Motor neuron (in vitro differentiated cells): ENCODE measurements at places on chromosomes 5 and 9.

GRCh38 chr9:5764130-5764868 is 68.6 kb downstream of the ERMP1 start:
- ATAC-seq: no peak

- ATAC-seq: no peak
Measured at GRCh38 chr5:11898-12297, 80.1 kb upstream of the PLEKHG4B start.

DNA sequence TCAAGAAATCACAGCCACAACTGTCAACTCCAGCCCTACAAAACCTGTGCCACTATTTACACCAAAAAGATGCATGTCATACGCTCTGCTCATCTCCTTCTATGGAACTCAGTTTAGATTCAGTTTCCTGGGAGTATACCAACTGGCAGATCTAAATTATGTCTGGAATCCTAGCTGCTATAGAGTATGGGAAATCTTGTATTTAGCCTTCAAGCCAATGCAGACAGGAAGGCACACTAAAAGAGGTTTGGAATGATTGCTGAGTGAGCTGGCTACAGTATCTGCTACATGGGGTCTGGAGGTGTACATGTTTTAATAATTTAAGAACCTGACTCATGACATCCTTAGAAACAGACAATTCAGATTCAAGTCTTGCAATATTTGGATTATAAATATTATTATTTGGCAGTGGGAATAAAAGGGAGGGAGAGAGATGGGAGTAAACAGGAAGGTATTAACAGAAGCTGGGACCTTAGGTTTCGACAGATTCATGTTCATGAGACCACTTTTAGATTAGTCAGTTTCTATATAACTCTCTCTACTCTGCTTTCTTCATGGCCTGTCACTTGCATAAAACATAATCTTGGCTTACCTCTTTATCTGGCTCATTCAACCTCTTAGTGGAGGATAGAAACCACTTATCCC is 178.8 kb upstream of the HAPLN1 start:
- ATAC-seq: no peak

GRCh38 chr9:123643518-123643917 is 286.4 kb downstream of the DENND1A start:
- no peak for ATAC-seq

GRCh38 chr5:132280371-132281240 is 13.6 kb upstream of the SLC22A4 start:
- ATAC-seq: no peak

GRCh38 chr9:92185681-92186080 is 70.5 kb upstream of the SPTLC1 start:
- no peak for ATAC-seq

- peak; percentile 68 for ATAC-seq
Measured at GRCh38 chr9:104682642-104683041, 11.7 kb upstream of the OR13D1 start.

GRCh38 chr9:126862104-126862761 is 1.8 kb downstream of the ZBTB34 start:
- no peak for ATAC-seq

DNA sequence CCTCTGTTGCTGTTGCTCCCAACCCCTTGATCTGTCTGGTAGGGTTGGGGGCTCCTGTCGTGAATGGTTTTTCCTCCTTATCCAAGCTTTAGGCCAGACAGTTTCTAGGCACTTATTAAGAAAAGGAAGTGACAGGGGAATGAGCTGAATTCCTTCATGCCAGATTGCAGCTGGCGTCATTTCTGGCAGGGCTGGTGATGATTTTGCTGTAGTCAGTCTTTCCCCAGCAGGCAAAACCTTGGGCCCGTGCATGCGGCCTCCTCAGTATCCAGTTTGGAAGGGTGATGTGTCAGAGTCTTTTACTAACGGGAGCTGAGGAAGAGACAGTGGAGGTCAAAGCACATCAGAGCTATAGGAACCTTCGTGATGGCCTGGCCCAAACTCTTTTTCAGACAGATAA is 58.8 kb downstream of the COL27A1 start:
- no peak for ATAC-seq

DNA sequence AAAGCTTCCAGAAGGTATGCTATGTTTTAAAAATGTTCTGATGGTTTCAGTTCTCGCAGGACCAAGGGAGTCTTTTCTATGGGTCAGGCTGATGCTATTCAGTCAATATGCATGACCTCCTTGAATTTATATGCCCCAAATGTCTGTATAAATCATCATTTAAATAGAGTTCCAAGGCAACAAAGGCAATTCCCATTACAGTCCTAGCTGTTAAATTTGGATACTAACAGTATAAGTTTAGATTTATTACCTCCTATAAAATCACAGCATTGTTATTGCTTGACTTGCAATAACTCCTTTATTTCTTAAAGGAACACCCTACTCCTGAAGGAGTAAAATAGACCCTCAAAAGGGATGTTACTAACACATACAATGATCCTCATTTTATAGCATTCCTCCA is 387.7 kb upstream of the CHD1 start:
- peak; percentile 23 for ATAC-seq

GRCh38 chr9:78601957-78602565 is 305.1 kb downstream of the PSAT1 start:
- peak; percentile 21 for ATAC-seq

DNA sequence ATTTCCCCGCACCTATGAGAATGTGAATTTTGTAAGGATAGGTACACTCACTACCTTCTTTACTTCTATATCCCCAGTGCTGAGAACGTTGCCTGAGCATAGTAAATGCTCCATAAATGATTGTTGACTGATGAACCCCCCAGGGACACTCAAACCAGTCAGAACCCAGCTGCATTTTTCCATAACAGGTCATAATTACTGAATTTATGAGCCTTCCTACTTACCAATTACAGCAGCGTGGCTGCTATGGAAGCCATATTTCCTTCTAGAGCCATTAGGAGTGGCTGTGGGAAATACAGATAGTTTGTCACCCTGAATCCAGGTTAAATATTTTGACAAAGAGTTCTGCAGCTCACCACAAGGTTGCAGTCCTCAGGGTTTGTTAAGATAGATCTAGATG is 135.0 kb downstream of the TAF11L14 start:
- ATAC-seq: peak; percentile 59

DNA sequence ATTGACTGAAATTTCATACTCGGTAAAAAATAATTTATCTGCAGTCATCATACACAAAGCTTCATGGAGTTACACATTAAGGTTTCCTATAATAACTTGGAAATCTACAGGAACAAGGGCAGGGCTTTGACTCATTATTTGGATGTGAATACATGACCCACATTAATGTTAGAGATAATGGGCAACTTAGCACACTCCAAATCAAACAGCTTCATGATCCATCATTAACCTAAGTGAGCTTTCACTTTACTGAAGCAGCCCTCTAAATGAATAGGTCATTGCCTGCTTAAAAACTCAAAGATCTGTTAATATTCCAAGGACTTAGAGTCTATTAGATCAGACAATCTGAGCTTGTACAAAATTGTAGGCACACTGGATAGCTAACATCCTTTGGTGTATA is 9.0 kb downstream of the CDH12 start:
- ATAC-seq: peak; percentile 95

DNA sequence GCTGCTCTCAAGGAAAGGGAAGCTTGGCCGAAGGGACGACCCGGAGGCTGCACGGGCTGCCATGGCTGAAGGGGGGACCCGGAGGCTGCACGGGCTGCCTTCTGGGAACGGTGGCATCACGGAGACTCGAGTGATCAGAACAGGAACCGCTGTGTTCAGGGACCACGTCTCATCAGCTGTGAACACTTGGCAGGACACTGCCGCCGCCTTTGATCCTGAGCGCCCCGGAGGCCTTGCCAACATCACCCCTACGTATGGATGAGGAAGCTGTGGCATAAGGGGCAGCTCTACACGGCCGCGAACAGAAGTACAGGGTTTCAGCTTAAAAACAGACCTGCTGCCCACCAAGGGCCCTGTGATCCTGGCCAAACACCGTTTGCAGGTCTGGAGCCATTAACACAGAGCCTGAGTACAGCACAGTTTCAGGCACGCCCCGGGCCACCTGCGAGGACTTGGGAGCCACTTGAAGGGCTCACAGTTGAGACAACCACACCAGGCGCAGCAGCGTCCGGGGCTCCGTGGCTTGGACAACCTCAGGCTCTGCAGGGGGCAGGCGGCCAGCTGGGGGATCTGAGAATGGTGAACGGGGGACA is 23.9 kb upstream of the TERT start:
- no peak for ATAC-seq

GRCh38 chr9:18888290-18888689 is 144.7 kb downstream of the SAXO1 start:
- ATAC-seq: no peak

DNA sequence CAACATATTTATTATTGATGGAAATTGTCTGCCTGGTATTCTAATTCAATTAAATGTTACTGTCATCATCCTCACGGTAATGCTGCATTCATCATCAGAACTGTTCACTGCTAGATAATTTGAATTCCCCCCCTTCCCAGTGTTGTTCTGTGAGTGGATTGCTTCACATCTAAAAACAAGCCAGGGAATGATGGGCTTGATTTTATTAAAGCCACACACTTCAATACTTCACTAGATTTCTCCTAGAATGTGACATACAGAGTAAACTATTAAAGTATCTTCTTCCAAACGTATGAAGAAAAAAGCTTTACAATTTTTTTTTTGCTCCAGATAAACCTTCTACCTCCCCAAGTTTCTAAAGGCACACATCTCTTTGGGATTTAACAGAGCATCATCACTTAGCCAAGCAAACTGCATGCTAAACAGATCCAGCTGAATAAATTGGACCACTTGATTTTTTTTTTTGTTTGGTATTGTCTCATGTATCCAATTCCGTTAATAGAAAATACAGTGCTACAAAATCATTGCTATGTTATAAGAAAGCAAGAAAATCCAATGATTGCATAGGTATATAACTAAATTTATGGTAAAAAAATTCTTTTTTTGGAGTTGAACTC is 692.4 kb downstream of the MTRR start:
- no peak for ATAC-seq

DNA sequence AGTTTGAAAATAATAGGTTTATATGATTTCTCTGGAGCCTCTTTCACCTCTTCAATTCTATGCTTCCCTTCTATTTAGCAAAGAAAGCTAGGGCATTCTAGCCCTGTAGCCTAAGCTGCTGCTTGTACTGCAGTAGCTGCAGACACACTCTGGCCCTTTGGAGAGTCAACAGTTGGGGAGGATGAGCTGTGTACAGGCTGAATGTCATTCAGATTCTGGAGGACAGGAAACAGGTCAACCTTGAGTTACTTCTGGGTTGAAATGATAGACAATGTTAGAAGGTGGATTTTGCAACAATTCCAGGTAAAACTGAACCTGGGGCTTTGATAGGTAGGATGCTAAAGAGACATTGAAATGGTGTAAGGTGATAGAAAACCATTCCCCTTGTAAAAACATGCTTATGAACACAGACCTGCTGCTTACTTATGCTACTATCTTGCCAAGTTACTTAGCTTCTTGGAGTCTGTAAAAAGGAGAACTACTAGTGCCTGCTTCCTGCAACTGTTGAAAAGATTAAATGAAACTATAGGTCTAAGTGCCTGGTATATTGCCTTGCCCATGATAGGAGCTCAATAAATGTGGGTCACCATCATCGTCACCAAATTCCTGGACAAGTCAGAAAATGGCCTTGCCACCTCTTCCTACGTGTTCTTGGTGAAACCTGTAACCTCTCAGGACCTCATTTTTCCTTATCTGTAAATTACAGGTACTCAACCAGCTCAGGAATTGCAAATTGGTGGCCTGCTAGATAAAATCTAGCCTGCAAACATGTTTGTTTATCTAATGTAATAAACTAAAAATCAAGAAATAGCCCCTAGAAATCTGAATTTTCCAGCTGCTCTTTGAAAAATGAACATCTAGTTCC is 83.7 kb downstream of the GALNT10 start:
- ATAC-seq: no peak

DNA sequence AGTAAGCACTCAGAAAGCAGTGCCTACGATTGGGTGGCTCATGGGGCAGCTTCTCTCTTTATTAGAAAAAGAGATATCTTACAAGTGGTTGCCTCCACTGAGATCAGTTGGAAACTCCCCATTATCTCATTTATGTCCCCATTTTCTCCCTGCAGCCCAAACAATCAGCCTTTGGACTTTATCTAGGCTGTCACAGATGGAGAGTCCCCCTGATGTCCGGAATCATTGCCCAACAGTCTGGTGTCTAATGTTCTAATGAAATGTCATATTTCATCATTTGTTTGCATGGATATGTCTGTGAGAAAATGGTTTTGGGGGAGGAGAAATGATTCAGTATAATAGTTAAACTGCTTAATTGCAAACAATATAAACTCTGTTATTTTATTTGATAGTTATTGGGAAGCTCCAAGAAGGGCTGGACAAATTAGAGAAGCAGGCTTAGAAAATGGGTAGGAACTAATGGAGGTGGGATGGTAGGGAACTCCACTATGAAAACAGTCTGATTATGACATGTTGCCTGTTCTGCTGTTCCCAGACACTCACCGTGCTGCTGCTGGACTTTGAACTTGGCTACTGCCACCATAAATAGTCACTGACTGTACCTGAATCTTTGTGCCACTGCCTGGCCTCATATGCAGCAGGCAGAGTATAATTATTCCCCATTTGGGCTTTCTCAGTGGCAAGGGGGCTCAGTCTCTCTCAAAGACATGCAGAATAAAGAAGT is 38.3 kb upstream of the SMAD5 start:
- no peak for ATAC-seq

- ATAC-seq: no peak
Measured at GRCh38 chr5:69231851-69232250, 2.8 kb upstream of the CDK7 start.

DNA sequence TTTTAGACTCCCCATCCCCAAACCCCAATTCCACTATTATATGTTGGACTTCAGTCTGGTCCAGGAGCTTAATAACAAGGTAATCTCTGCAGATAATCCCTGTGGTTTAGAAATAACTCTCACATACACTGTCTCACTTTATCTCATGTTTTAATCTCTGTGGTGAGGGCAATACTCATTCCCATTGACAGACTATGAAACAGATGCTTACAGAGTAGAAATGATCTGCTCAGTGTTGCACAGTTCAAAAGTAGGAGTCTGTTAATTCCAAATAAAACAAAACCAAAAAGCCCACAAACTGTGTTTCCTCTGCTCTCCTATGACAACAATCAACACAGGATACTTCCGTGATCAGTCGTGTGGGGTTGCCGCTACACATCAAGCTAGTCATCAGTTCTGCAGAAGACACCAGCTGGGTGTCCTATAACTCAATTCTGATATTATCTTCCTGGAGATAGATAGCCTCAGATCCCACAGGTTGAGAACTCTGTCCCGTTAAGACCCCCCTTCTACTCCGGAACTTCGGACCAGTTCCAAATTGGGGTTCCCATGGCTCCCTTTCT is 26.3 kb upstream of the FANCC start:
- no peak for ATAC-seq

DNA sequence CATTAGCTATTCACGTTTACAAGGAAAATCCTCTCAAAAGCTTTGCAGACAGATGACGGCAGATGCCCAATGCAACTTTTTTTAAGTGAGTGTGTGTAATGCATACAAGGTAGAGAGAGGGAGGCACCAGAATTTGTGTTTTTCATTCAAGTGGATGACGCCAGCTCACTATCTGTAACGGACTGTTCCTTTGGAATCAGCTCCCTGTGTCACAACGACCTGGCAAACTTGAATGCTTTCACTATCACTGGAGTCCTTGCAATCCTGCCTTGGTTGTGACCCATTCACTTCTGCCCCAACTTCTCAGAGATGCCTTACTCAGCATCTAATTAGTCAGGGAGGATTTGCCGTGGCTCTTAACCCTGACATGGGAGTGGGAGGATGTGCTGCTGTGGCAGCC is 148.5 kb downstream of the BNC2 start:
- ATAC-seq: peak; percentile 17

GRCh38 chr5:76576996-76577395 is 46.2 kb downstream of the F2RL2 start:
- ATAC-seq: no peak
